ENCODE measurements at places on chromosomes 1 and 21. TPM values are rescaled to one million over a fixed set of nuclear protein-coding genes. Genes with fewer than 3 reads are reported as not detected.
A peak's percentile ranks its signal among the peaks of the same experiment; 100 is the strongest.

COL8A2 gene
- 2.2 TPM for total RNA-seq

- DNase-seq: peak; percentile 43
These were observed 76.3 kb downstream of the NPHP4 start for GRCh38 chr1:5915587-5916571.

OSCP1 gene
- 6.3 TPM for total RNA-seq

GRCh38 chr1:214402613-214403083 lies 121.7 kb downstream of the SMYD2 start:
- peak; percentile 44 for DNase-seq

GRCh38 chr1:233327651-233328141 lies at the start of gene MAP3K21:
Gene MAP3K21 (plus strand): TSS chr1:233327724. CDS start chr1:233328029, 305 bp downstream.
- DNase-seq: no peak

KCNN3 gene
- 16.8 TPM for total RNA-seq

- DNase-seq: no peak
These were observed 83.9 kb downstream of the CRB1 start for GRCh38 chr1:197351821-197352440.

SLAMF1 gene
- not detected for total RNA-seq

DNA sequence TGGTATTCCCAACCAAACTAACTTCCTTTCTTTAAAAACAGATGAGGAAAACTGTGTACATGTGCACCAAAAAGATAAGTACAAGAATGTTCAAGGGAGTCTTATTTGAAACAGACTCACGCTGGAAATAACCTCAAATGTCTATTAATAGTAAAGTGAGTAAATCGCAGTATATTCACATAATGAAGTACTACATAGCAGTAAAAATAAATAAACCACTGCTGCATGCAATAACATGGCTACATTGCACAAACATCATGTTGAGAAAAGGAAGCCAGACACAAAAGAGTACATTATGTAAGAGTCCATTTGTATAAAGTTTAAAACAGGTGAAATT lies 5.2 kb upstream of the DENND2D start:
- no peak for DNase-seq

DNA sequence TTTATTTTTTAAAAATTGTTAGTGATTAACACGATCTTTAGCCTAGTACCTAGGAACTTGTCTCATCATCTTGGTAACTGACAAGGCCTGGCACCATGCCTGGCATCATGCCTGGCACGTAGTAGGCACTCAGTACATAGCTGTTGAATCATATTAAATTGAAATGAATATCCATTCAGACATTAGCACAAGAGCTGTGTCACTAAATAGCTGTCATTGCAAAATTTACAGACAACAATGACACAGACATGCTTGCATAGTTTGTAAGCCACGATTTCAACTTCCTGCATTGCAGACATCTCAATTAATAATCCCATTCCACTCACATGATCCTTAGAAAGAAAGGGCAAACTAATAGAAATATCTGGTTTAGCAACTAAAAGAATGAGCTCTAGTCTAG lies 15.4 kb upstream of the PHACTR4 start:
- no peak for DNase-seq
